ENCODE measurements at places on chromosomes 11 and 22.
A peak's percentile ranks its signal among the peaks of the same experiment; 100 is the strongest.

GRCh38 chr11:128483211-128483788, 104.1 kb downstream of the ETS1 start:
- DNase-seq, result peak; percentile 32

DNA sequence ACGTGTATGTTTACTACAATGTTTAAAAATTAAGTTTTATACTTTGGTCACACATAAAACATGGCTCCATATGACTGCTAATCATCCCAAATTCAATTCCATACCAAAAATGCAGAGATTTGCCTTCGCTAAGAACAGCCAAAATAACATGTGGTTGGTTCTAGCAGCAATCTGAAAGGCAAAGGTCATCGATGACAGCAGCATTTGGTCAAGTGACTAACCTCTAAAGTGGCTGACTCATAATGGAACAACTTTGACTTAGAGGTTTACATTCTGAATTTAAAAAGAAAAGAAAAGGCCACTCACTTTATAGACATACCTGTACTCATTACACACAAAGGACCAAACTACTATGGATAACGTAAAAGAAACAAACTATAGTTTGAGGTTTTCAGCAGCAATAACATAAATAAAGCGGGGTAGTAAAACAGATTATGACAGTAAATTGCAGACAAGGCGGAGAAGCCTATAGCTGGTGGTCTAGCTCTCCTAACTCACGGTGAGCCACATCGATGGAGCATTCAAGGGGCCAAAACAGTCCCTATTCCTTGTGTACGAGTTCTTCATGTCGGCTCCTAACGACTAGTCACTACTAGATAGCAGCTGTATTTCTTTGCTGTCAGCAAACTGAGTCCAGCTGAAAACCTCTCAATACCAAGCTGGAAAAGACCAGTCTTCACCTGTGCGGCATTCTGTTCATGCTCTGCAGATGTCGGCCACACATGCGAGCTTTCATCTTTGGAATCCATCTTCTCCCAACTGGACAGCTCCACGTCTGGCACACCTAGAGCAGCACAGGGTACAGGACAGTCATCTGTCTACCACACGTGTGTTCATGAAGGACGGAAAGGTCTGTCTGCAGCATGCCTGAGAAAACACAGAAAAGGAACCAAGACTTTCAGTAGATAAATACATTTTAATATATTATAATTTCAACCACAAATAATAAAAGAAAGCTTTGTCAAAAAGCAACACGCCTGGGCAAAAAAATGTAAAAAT, 42.1 kb downstream of the PRDM10 start:
- no peak for DNase-seq

GRCh38 chr22:29450222-29450621, 11.8 kb downstream of the RFPL1 start:
- no peak for DNase-seq

GRCh38 chr11:114377612-114378267, 22.6 kb downstream of the C11orf71 start:
- DNase-seq, result peak; percentile 31

GRCh38 chr11:19216709-19217374, 15.1 kb upstream of the CSRP3 start:
- DNase-seq, result no peak

DNA sequence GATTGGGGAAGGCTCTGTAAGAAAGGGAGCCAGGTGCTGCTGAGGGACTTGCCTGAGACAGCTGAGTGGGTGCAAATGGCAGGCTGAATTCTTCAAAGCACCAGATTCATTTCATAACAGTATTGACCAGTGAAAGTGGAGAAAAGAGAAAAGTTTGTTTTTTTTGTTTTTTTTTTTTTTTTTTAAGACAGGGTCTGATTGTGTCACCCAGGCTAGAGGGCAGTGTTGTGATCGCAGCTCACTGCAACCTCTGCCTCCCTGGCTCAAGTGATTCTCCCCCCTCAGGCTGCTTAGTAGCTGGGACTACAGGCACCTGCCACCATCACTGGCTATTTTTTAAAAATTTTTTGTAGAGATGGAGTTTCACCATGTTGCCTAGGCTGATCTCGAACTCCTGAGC, 494.0 kb downstream of the MIAT start:
- no peak for DNase-seq
